ENCODE measurements at places on chromosomes 13 and 19. TPM values are rescaled to one million over a fixed set of nuclear protein-coding genes. Genes with fewer than 3 reads are reported as not detected.

The C2CD4C gene
- not detected for total RNA-seq

The ZFP30 gene
- total RNA-seq = 10.5 TPM

The BSG gene
- 1,106 TPM for total RNA-seq

The KIR3DL1 gene
- not detected for total RNA-seq

The LYPD3 gene
- 0.27 TPM for total RNA-seq

The CGB2 gene
- 4.2 TPM for total RNA-seq

The CYP2A6 gene
- total RNA-seq = not detected

The ZNF536 gene
- total RNA-seq = not detected
